ENCODE measurements at places on chromosomes 3 and 15. TPM values are rescaled to one million over a fixed set of nuclear protein-coding genes. Genes with fewer than 3 reads are reported as not detected.

DNA sequence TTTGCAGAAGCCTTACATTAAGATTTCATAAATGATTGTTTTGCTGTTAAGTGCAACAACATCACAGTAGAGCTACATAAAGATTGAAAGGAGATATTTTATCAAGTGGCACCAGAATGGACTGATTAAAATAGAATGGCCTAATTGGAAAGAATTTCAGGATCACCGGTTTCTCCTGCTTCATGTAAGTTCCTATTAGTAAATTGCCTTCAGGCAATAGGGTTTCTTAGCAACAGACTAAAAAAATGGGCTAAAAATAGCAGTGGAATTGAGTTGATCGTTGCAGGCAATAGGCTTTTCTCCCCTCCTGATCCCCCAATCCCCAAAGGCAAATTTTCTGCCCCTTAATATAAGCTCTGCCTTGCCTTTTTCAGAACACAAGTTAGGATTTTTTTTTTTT lies 917 bp downstream of the LNP1 start:
- DNase-seq: no peak

GRCh38 chr3:154247806-154248415 lies 76.4 kb downstream of the DHX36 start:
- DNase-seq: no peak

DNA sequence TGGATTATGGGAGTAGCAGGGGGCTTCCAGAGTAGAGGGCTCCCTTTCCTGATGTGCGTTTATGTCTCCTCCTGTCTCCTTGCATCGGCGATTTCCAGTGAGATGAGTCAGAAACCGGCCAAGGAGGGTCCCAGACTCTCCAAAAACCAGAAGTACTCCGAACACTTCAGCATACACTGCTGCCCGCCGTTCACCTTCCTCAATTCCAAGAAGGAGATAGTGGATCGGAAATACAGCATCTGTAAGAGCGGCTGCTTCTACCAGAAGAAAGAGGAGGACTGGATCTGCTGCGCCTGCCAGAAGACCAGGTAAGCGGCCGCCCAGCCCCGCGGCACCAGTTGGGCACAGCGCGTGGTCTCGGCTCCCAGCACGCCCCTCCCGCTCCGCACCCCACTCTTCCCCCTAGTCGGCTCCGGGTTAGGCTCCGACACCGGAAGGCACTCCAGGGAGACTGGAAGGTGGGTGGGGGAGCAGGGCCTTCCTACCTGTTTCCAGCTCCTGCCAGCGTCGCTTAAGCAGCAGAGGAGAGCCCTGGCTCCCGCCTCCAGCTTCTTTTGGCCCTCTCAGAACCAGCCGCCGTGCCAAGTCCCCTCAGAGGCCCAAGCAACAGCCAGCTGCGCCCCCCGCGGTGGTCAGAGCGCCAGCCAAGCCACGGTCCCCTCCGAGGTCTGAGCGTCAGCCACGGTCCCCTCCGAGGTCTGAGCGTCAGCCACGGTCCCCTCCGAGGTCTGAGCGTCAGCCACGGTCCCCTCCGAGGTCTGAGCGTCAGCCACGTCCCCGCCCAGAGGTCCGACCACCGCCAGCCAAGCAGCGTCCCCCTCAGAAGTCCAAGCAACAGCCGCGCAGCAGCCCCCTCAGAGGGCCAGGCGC lies 34.7 kb downstream of the MOBP start:
- no peak for DNase-seq

DNA sequence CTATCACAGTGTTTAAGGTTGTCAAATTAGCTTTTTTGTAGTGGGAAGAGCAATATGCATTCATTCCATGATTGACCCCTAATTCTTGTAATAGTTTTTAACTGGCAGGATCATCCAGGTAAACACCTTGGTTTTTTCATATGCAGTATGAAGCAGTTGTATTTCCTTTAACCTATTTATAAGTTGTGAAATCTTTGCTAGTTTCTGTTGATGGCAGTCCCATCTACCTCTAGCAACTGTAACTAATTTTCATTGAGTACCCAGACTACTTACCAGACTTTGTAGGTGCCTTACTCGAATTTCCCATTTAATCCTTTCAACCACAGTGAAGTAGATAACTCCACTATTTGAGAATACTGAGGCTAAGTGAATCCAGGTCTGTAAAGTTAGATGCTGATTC lies 6.1 kb downstream of the FXR1 start:
- no peak for DNase-seq

DNA sequence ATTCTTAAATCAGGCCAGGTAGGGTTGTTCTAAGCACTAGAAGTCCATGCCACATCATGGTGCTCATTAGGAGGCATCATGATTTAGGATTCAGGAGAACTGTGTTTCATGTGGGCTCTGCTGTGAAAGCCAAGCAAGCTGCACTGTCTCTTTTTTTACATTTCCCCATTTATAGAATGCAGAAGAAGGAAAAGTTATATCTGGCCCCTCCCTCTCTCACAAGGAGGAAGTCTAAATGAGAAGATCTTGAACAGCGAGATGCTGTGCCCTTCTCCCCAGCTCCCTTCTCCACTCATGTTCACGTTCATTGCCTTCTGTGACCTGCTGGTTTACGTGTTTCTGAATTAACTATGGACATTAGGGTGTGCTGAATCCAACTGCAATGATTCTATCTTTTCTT lies 178.5 kb upstream of the RASGRP1 start:
- DNase-seq: no peak

DNA sequence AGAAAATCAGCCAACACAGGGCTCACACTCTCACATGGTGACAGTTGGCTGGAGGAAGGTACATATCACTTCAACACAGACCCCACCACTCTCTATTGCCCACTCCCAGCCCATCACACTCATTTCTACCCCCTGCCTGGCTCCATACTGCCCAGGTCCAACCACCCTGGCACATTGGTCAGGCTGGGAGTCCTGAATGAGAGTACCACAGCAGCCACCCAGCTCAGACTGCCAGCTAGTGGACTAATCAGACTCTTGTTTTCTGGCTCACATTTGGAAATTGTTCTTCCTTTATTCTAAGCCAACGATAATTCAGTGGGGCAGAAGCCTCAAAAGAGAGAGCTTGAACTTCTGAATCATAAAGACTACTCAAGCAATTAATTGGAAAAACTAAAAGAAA lies 20.0 kb downstream of the MRPL46 start:
- DNase-seq: no peak

DNA sequence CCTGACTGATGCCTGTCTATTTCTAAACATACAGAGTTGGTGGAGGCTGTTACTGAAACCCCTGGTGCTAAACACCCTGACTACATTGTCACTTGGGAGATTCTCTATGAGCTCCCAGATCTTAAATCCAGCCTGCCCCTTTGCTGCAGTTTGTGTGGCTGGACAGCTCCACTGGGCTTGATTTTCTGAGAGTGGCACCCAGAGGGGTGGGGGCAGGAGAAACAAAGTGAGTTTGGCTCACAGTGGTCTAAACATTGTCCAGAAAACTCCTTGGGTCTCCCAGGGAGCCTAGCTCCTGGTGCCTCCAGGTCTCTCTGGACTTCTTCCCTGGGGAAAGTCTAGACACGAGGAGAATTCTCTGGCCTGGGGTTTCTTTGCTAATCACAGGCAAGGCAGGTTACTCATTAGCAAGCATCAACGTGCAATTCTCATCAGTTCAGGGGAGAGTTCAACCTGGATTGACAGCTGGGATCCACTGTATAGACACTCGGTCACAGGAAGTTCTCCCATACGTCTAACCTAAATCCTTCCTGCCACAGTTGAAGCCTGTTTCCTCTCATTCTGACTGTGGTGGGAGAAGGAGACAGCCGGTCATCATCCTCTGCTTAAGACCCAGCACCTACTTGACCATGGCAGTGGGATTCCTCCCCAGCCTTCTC lies 7.1 kb upstream of the DLL4 start:
- no peak for DNase-seq

DNA sequence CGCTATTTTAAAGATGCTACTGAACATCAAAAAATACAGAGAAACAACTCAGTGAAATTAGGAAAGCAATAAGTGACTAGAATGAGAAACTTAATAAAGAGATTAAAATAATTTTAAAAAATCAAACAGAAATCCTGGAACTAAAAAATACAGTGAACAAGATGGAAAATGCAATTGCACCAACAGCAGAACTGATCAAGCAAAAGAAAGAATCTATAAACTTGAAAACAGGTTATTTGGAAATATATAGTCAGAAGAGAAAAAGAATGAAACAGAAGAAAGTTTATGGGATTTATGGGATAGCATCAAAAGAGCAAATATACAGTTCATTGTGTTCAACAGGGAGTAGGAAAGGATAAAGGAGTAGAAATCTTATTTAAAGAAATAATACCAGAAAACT lies 53.3 kb downstream of the MEX3B start:
- no peak for DNase-seq

GRCh38 chr3:123258811-123259420 lies 57.2 kb downstream of the SEC22A start:
- peak; percentile 13 for DNase-seq

- DNase-seq: no peak
Observed at GRCh38 chr15:40550341-40551037, 14.4 kb downstream of the CCDC32 start.

- no peak for DNase-seq
Observed at GRCh38 chr3:81728766-81729544, 32.5 kb downstream of the GBE1 start.

DNA sequence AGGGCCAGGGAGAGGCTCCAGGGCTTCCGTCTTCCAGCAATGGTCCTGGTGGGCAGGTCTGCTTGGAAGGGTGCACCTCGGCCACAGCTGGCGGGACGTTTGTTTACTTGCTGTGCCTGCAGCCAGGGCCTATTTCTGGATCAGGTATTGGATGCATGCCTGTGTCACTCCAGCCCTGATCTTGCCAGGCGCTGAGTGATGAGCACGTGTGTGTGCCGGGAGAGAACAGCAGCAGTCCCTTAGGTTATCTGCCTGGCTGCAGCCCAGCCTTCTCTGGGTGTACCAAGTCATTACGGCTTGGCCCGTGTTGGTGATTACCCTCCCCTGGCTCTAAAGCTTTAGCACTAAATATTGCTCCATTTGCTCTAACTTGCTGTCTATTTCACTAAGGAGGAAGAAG lies 14.9 kb downstream of the CCDC32 start:
- DNase-seq: no peak

DNA sequence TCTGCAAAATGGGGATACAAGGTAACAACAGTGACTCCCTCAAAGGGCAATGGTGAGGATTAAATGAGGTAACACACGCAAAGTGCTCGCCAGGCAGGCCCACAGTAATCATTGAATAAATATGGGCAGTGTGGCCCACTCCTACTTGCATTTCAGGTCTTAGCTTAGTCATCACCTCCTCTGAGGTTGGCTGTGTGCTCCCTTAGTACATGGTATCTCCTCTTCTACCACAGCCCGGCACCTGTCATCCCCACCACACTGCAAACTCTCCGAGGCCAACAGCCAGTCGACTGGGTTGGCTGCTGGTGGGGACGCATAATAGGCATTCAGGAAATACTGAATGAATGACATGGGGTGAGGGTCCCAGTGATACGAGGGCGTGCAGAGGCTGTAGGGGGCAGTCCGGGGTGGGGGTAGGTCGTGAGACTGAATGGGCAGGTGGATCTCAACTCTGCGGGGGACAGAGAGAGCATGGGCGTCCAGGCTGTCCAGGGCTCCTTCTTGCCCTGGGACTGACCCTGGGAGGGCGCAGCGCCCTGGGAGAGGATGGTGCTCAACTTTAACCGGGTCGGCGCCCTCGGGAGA lies 375 bp upstream of the MYZAP start:
- DNase-seq: no peak

GRCh38 chr3:187237741-187238140 lies 40.5 kb downstream of the RTP1 start:
- DNase-seq: no peak

EIF4G1 gene
- 519 TPM for total RNA-seq

DNA sequence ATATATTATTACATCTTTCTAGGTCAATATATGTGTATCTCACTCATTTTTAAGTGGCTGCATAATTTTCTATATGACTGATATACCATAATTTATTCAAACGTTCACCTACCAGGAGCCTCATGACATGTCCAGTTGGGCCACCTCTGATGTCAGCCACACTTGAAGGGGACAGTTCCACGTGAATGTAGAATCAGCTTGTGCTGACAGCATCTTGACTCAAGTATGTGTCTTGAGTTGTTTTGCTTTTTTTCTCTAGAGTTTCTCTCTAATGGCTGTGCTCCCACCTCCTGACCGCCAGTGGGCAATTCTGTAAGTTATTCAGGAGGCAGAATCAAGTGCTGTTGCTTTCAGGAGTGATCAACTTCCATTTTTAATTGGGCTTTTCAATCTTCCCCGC lies 237.9 kb downstream of the NFKBIZ start:
- no peak for DNase-seq

TLR9 gene
- total RNA-seq: not detected

DNA sequence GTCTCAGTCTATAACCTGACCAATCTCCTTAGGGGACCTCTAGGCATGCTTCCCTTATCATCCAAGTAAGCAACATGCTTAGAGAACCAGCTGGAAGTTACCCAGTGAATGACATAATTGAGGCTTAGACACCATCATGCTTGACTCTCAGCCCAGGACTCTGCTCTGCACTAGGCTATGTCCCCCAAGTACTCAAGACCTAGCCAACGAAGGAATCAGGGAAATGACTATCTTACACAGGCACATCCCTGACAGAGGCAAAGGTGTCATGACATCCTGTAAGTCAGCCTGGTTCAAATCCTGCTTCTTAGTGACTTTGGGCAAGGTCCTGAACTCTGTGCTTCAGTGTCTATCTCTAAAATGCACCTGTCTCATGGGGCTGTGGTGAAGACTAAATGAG lies 24.6 kb upstream of the CELF6 start:
- DNase-seq: no peak

DNA sequence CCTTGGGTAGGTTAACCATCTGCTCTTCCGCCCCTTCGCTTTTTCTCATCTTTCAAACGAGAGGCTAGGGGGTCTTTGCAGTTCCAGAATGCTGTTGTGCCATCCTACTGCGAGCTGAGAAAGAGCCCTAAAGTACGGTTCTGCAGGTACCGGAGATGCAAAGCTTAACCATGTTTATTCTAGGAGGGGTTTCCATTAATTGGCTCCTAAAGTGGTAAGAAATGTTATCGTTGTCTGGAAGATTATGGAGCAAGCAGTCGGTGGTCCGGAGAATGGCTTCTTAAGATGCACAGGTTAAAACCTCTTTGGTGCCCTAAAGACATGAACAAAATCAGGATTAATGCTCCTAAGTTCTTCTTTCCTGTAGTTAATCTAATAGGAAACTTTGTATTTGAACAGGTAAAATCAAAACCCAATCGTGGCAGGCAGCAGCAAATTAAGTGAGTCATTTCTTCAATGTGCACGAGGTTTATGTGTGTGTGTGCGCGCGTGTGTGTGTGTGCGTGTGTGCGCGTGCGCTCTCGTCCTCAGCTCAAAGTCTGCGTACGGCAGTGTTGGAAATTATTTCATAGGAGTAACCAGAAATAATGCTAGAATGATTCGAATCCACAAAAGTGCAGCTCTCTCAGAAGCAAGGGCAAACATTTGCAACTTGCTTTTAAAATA lies 772 bp downstream of the FAM81A start:
- DNase-seq: no peak

SMCO1 gene
- total RNA-seq: not detected

B3GNT5 gene
- 23.0 TPM for total RNA-seq

HCN4 gene
- total RNA-seq: 0.14 TPM

- DNase-seq: no peak
Observed at GRCh38 chr15:87145696-87146095, 1066.0 kb downstream of the AGBL1 start.

- no peak for DNase-seq
Observed at GRCh38 chr15:61227269-61227949, 1.7 kb downstream of the RORA start.

GRCh38 chr3:146035366-146035765 lies 125.6 kb downstream of the PLOD2 start:
- no peak for DNase-seq
